ENCODE measurements at places on chromosomes 2 and 18. TPM values are rescaled to one million over a fixed set of nuclear protein-coding genes. Genes with fewer than 3 reads are reported as not detected.

Gene SP5
- polyA plus RNA-seq = 4.7 TPM

GRCh38 chr2:227219312-227220105 is 55.1 kb downstream of the COL4A3 start:
- no peak for DNase-seq

DNA sequence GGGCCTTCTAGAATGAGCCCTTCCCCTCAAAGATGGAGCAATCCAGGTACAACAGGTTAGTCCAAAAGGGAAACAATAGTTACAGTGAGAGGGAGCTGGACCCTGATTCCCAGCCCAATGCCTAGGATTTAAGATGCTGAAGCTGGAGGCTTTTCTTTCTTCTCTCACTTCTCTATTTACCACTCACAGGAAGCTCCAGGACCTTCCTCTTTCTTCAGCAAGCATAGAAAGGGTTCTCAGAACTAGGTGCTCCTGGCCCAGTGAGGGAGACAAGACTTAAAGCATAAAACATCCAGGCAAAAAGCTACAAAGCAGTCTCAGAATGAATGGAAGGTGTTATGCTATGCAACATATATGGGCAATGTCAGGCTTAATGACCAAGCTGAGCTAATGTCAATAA is 279.0 kb downstream of the SRBD1 start:
- no peak for DNase-seq

DNA sequence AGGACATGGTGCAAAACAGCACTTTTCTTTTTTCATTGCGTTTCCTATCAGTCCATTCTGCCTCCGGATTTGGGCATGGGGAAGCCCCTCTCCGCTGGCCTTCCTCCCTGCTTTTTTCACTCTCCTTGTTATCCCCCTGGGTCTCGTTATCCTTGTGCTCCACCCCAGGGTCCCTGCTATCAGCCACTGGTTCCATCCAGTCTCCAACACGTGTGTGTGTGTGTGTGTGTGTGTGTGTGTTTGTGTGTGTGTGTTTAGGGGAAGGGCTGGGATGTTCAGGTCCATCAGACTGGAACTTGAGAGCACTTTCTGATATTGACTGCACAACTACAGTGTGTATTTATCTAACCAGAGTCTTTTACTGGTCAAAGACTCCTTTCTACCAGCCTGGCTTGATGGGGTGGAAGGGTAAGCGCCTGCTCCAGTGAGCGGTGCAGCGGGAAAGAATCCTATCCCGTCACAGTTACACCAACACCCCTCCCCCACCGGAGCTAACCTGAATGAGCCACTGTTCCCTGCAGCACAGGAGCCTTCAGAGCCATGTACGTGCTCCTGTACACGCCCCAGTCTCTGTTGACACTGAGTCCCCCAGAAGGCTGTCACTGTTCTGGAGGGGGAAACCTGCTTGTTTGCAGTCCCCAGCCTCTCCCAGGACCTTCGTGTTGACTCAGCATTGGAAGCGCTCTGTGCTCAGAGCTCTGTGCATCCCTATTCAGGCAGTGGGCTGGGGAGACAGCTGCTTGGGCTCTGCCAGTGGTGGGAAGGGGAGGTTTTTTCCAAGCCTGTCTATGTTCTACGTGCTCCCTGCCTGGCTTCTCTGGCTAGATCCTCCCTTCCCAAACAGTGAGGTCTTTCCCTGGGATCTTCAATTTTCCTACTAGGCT is 4.6 kb downstream of the INHA start:
- peak; percentile 59 for DNase-seq

- DNase-seq = no peak
These were observed 314.1 kb upstream of the TRIB2 start for GRCh38 chr2:12402440-12403139.

Data from muscle of back (tissue), 13 donors.